ENCODE measurements at places on chromosomes 4 and X.

GRCh38 chrX:39492497-39493162 is 605.1 kb downstream of the BCOR start:
- no peaks in the 10 kb centered on the region for H3K27me3 ChIP-seq
- DNase-seq: peak; percentile 9
- no peaks in the 10 kb centered on the region for H3K36me3 ChIP-seq
- peaks cover 29% of the 10 kb centered on the region for H3K4me1 ChIP-seq
- H3K27ac ChIP-seq: peak overlapping the region; percentile 76
- peak overlapping the region; percentile 32 for H3K4me3 ChIP-seq

DNA sequence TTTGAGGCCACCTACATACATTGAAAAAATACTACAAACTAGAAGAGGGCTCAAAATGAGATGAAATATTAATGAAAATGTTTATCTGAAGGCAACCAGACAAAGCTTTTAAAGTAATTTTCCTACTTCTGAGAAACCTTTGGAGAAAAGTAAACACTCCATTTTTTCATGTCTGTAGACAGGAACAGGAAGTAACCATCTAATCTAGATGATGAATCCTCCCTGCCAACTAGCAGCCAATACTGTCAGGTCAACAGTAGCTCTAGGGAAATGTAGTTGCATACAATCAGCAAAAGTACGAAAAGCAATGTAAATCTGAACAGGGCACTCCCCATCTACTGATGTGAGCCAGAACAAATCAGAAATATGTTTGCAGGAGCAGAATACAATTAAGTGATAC is 49.0 kb downstream of the AMMECR1 start:
- H3K4me1 ChIP-seq: peaks cover 23% of the 10 kb centered on the region
- no peak overlapping the region for H3K4me3 ChIP-seq
- H3K36me3 ChIP-seq: peaks cover 1% of the 10 kb centered on the region
- H3K27me3 ChIP-seq: no peaks in the 10 kb centered on the region

GRCh38 chrX:153767674-153768055 is 3.6 kb downstream of the PLXNB3 start:
- DNase-seq: no peak
- no peaks in the 10 kb centered on the region for H3K36me3 ChIP-seq

DNA sequence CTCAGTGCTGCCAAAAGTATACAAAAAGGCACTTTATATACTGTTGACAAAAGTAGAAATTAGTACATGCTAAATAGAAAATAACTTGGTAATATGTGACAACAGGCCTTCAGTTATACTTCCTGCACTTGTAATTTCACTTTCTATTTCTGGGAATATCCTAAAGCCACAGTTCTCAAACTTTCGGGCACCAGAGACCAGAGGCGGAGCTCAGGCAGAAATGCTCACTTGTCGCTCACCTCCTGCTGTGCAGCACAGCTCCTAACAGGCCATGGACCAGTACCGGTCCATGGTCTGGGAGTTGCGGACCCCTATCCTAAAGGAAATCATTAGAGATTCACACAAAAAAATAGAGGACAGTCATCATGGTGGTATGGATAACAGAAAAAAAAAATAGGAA is 25.7 kb downstream of the ACSL4 start:
- H3K36me3 ChIP-seq: no peaks in the 10 kb centered on the region
- H3K4me1 ChIP-seq: peaks cover 14% of the 10 kb centered on the region
- no peak overlapping the region for H3K27ac ChIP-seq
- no peaks in the 10 kb centered on the region for H3K27me3 ChIP-seq
- peak overlapping the region; percentile 65 for H3K4me3 ChIP-seq
- DNase-seq: no peak

DNA sequence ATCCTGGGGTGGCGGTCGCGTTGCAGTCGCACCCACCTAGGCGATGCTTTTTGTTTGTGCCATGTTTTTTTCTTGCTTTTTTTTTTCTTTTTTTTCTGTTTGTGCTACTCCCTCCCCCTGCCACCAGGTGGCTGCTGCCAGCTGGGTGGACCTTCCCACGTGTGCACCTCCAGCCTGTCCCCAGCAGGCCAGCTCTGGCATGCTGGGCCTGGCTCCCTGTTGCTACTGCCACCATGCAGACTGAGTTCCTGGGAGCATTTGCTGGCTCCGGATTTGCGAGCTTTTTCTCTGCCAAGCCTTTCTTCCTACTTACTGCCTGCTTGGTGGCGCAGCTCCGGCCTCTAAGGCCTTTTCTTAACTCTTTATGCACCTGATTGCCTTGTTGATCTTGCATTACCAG is 161.2 kb upstream of the WDFY3 start:
- peak; percentile 15 for DNase-seq
- no peaks in the 10 kb centered on the region for H3K36me3 ChIP-seq
- no peak overlapping the region for H3K4me3 ChIP-seq
- H3K27me3 ChIP-seq: peaks cover 6% of the 10 kb centered on the region

GRCh38 chr4:119313237-119313636 is 8.7 kb downstream of the FABP2 start:
- H3K4me3 ChIP-seq: no peak overlapping the region
- H3K36me3 ChIP-seq: no peaks in the 10 kb centered on the region
- no peaks in the 10 kb centered on the region for H3K4me1 ChIP-seq
- no peak overlapping the region for H3K27ac ChIP-seq
- no peak for DNase-seq

- no peak overlapping the region for H3K27ac ChIP-seq
- H3K27me3 ChIP-seq: no peaks in the 10 kb centered on the region
- H3K4me3 ChIP-seq: no peak overlapping the region
- H3K4me1 ChIP-seq: no peaks in the 10 kb centered on the region
- no peaks in the 10 kb centered on the region for H3K36me3 ChIP-seq
- DNase-seq: no peak
Observed at GRCh38 chr4:125489952-125490690, 175.4 kb downstream of the FAT4 start.

- no peak for DNase-seq
- H3K4me3 ChIP-seq: no peak overlapping the region
- no peaks in the 10 kb centered on the region for H3K4me1 ChIP-seq
- no peak overlapping the region for H3K27ac ChIP-seq
Observed at GRCh38 chr4:48065587-48066052, 49.0 kb downstream of the NIPAL1 start.

- no peak overlapping the region for H3K4me3 ChIP-seq
- no peaks in the 10 kb centered on the region for H3K27me3 ChIP-seq
- DNase-seq: no peak
- H3K36me3 ChIP-seq: no peaks in the 10 kb centered on the region
- no peaks in the 10 kb centered on the region for H3K4me1 ChIP-seq
Observed at GRCh38 chr4:182671749-182672148, 245.4 kb downstream of the DCTD start.

DNA sequence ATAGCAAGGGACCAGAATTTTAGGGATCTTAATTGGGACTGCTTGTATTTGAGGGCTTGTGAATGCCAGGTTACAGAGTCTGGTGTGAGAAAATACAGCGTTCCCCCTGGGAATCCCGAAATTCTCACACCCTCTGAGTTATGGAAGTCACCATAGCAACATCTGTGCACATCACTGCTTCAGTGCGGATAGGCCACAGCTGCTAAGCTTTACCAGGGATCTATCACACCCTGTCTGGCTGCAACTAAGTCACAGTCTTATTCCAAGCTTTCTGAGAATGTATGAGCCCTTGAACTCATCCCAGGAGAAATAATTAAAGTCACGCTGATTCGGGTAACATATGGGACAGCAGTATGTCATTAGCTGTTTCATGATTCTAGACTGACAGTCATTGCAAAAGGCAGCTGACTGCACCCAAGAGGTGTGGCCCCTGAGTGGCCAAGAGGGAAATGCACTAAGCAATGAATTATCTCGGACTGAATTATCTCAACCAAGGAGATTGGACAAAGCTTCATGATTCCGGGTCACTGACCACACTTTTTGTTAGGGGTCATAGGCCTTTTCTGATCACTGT is 46.7 kb upstream of the BTC start:
- no peak overlapping the region for H3K4me3 ChIP-seq
- no peak for DNase-seq
- no peaks in the 10 kb centered on the region for H3K4me1 ChIP-seq
- no peaks in the 10 kb centered on the region for H3K36me3 ChIP-seq
- H3K27me3 ChIP-seq: peaks cover 16% of the 10 kb centered on the region
- no peak overlapping the region for H3K27ac ChIP-seq

DNA sequence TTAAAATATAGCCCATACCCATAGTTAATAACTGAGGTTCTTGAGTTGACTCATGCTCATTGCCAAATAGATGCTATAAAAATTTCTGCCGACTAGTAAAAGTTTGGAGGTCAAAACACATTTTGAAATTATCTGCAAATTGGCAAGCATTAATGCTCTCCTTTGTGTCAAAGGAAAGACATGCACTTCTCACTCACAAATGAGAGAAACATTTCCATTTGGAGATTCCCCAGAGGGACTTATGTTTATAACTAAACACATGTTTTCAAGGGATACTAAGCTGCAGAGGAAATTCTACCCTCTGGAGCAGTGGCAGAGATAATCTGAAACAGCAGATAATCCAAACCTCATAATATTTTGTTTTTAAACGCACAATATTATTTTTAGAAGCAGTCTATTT is 45.7 kb upstream of the CCDC160 start:
- peaks cover 5% of the 10 kb centered on the region for H3K4me1 ChIP-seq
- H3K4me3 ChIP-seq: no peak overlapping the region
- no peak for DNase-seq
- H3K27ac ChIP-seq: no peak overlapping the region
- H3K27me3 ChIP-seq: peaks cover 3% of the 10 kb centered on the region
- no peaks in the 10 kb centered on the region for H3K36me3 ChIP-seq

DNA sequence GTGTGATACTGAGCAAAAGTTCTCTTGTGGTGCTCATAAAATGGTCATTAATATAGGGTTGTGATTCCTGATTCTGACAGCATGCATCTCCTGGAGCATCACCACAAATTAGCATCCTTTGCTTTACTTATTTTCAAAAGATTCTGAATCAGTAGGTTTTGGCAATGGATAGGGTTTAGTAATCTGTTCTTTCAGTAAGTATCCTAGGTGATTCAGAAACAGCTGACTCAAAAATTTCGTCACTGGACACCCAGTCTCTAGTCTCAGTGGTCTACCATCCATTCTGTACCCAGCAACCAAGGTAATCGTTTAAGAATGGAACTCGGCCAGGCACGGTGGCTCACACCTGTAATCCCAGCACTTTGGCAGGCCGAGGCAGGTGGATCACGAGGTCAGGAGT is 4.1 kb downstream of the CBLL2 start:
- H3K4me1 ChIP-seq: no peaks in the 10 kb centered on the region
- H3K36me3 ChIP-seq: no peaks in the 10 kb centered on the region
- H3K27ac ChIP-seq: no peak overlapping the region
- no peak for DNase-seq
- H3K4me3 ChIP-seq: no peak overlapping the region
- no peaks in the 10 kb centered on the region for H3K27me3 ChIP-seq

DNA sequence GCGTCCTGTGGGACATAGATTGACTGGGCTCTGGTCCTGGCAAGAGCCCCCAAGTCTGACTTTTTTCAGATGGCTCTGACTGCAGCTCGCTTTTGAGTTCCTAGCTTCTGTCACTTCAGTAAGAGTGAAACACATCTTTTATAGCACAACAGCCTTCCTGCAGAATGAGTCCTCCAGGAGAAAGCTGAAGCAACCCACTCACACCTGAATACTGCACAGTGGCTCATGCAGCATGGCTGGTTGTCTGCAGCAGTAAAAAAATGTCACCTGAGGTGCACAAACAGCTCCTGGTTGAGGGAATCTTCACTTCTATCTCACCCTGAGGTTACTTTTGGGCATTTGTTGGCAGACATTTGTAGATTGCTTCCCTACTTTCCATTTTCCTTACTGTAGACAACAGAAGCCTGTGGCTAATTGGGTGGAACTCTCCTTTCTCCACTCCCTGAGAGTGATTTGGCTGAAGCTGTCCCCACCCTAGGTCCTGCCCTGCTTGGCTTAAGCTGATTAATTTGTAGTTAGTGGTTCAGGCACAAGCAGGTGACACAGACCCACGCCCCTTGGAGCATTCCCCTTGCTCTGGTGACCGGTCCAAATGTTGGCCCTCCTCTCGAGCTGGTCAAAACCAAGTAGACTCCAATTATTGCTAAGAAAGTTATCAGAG is 99.7 kb downstream of the NPNT start:
- H3K27me3 ChIP-seq: peaks cover 2% of the 10 kb centered on the region
- no peaks in the 10 kb centered on the region for H3K36me3 ChIP-seq
- H3K4me3 ChIP-seq: no peak overlapping the region
- H3K27ac ChIP-seq: no peak overlapping the region
- no peak for DNase-seq
- no peaks in the 10 kb centered on the region for H3K4me1 ChIP-seq

- H3K4me1 ChIP-seq: no peaks in the 10 kb centered on the region
- no peaks in the 10 kb centered on the region for H3K27me3 ChIP-seq
- no peaks in the 10 kb centered on the region for H3K36me3 ChIP-seq
Observed at GRCh38 chr4:14415146-14415545, 587.1 kb upstream of the CPEB2 start.

DNA sequence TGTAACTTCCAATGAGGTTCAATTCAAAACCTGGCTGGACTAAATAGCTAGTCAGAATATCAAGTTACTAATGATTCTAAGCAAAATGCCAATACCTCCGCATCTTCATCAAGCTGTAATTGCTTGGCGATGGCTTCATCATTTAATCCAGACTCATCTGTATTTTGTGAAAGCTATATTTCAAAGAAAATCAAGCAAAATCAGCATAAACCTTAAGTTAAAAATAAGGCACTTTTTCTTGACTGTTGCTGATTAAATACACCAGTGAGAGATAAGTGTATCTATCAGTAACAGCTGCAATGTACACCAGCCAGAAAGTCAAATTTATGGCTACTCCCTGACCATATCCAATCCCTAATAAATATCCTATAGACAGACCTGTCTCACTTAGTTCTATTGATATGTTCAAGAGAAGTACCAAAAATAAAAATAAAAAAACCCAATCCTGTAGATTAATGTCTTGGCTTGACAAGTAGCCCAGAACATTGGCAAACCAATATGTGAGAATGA is 39.6 kb downstream of the RFC1 start:
- peaks cover 30% of the 10 kb centered on the region for H3K36me3 ChIP-seq
- peaks cover 10% of the 10 kb centered on the region for H3K4me1 ChIP-seq
- H3K4me3 ChIP-seq: no peak overlapping the region

- H3K36me3 ChIP-seq: peaks cover 9% of the 10 kb centered on the region
- no peak for DNase-seq
- no peak overlapping the region for H3K4me3 ChIP-seq
- H3K4me1 ChIP-seq: peaks cover 4% of the 10 kb centered on the region
- peak overlapping the region; percentile 29 for H3K27ac ChIP-seq
Observed at GRCh38 chr4:77711469-77711868, 105.8 kb downstream of the CXCL13 start.

DNA sequence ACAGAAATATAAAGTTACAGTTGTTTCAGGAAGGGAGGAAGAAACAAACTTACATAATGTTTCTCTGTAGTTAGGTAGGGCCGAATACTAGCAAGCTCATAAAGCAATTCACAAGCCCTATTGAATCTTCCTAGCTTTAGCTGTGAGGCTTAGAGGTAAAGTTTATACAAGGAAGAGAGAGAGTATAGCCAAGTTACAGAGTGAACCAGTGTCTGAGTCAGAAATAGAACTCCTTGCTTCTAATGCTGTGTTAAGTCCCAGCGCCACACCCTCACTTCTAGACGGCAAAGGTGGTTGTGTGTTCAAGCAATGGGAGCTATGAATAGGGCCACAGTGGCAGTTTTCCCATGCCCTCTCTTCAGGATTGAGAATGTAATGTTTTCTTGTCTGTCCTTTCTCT is 6.1 kb downstream of the LPAR4 start:
- no peaks in the 10 kb centered on the region for H3K27me3 ChIP-seq
- no peaks in the 10 kb centered on the region for H3K36me3 ChIP-seq
- peak overlapping the region; percentile 41 for H3K4me3 ChIP-seq
- peaks cover 16% of the 10 kb centered on the region for H3K4me1 ChIP-seq
- peak overlapping the region; percentile 57 for H3K27ac ChIP-seq
